ENCODE measurements at places on chromosomes 16 and 17.
A peak's percentile ranks its signal among the peaks of the same experiment; 100 is the strongest.

- DNase-seq, result no peak
These were observed 60.0 kb downstream of the MSI2 start for GRCh38 chr17:57316361-57316760.

GRCh38 chr17:82012261-82012639 is 10.4 kb downstream of the CENPX start:
- DNase-seq, result no peak

DNA sequence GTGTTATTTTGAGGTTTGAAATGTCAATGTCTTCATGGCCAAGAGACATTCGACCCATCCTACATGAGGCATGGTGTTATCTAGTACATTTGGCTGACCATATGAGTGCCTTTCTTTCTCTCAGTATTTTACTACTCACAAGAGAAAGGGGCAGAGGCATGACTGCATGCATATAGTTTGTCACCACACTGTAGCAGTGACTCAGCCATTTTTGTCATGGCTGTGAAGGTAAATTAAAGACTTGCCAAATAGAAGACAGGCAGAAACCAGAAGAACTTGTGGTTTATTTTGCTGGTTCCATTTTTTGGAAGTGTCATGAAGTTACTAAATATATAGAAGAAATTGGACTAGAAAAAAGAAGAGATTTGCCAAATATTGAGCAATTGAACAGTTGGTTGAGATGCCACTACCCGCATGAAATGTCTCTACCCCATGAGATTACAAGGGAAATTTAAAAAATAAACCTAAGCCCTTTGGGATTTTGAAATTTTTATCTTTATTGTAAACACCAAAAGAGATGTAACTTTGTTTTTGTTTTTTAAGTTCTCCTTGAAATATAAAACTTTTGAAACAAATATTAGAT is 170.3 kb downstream of the CHD9 start:
- no peak for DNase-seq

DNA sequence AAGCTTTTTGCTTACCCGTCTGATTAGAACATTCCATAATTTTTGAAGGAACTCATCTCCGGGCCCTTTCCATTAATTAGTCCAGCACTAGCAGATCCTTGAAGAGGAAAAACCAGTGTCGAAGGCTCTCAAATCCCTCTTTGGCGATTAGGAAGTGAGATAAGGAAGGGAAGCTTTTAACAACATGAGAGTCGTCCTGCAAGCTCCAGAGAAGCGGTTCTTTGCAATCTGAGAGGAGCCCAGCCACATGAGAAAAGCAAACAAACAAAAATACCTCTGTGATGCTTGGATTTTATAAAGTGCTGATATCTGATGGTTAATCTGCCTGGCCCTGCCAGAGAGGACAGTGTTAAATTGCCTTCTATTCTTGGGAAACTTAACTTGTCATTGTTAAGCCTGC is 339.8 kb upstream of the SALL1 start:
- no peak for DNase-seq

GRCh38 chr16:67672739-67673662 is 6.4 kb downstream of the C16orf86 start:
- DNase-seq, result peak; percentile 66

All from CD4-positive, alpha-beta T cell treated with Interleukin-6 for 4 hours (primary cell).